ENCODE measurements at places on chromosomes 16 and 17.
A peak's percentile ranks its signal among the peaks of the same experiment; 100 is the strongest.

- DNase-seq: no peak
Measured at GRCh38 chr17:75810216-75810615, 25.6 kb downstream of the UNK start.

- peak; percentile 49 for DNase-seq
Measured at GRCh38 chr17:56679115-56679776, 85.7 kb downstream of the NOG start.

- DNase-seq: no peak
Measured at GRCh38 chr17:79018370-79018695, 5.6 kb upstream of the C1QTNF1 start.

GRCh38 chr17:6241381-6241780, 171.2 kb downstream of the WSCD1 start:
- no peak for DNase-seq

DNA sequence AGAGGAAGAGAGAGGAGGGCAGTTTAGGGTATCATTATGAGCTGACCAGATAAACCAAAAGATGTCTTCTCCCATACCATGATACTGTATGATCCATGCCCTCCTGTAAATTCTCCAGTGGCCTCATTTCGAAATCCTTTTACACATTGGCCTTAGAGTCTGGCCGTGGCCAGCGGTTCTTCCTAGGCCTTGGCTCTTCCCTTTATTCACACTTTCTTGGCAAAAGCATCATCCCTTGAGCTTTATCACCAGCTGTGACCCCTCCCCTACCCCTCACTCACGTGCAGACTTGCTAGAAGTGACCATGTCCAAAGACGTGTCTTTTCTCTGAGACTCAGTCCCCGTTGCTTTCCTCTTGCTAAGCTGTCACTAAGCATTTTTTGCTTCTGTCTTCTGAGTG, 22.8 kb downstream of the KATNIP start:
- DNase-seq: no peak

DNA sequence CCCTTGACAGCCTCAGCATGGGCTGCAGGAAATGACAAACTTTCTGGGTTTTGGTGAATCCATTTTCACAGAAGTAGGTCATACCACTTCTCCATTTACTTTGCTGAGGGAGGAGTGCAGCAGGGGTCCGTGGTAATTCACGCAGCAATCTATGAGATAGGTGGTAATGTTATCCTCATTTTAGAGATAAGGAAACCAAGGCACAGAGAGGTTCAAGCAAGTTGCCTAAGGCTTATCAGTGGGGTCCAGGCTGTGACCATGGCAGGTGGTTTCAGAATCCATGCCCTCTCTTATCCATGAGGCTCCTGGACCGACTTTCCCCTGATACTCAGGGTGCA, 12.6 kb downstream of the TBX4 start:
- no peak for DNase-seq
